GM12891 (cell line): ENCODE measurements at places on chromosomes 16 and 17.

DNA sequence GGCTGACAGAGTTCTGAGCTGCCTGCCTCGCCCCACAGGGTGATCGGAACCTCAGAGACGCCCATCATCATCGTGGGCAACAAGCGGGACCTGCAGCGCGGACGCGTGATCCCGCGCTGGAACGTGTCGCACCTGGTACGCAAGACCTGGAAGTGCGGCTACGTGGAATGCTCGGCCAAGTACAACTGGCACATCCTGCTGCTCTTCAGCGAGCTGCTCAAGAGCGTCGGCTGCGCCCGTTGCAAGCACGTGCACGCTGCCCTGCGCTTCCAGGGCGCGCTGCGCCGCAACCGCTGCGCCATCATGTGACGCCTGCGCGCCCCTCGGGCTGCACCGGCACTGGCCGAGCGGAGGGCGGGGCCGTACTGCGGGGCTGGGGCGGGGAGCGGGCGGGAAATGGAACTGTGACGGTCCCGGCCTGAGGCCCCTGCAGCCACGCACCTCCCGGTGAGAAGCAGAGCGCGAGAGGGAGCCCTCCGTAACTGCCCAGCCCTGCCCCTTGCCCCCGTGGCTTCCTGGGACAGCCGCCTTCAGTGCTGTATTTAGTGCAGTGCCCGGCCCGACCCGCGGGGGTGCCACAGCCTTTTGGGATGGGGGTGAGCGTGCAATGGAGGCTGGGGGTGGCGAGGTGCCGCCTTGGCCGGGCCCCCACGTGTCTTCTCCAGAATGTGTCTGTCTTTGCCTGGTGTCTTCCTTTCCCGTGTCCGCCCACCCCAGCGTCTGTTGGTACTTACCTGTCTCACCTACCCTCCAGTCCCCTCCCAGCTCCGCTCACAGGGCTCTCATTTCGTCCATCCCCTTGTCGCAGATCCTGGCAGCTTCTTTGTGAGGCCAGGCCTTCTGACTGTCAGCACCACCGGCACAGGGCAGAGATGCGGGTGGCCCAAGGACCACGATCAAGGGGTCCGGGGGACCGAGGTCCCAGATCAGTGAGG is 9.8 kb downstream of the RASL10B start:
- no peak for DNase-seq

DNA sequence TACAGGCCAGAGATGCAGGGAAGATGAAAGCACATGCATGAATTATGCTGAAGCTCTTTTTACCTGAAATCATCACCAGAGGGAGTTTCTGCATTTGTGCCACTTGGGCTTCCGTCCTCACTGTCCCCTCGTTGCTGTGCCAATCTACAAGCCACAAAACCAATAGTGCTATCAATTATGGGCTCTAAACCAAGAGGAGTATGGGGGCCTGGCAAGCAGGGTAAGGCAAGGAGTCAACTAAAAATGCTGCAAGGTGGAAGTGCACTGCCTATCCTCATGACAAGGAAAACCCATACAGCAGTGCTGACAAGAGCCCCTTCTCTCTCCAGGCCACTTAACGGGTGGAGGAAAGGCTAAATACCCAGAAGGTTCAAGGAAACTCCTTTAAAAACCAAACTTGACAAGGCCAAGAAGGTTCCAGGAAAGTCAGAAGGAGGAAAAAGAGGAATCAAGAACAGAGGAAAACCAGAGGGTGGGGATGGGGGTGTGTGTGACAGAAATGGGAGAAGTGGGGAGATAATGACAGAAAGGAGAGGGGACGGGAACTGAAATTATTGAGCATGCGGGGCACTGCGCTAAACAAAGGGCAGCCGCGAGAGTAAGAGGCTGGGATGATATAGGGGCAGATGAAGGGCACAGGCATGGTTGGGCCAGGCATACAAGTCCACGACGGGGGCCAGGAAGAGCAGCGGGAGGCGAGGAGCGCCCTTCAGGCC is 674 bp downstream of the C17orf75 start:
- DNase-seq, result no peak

DNA sequence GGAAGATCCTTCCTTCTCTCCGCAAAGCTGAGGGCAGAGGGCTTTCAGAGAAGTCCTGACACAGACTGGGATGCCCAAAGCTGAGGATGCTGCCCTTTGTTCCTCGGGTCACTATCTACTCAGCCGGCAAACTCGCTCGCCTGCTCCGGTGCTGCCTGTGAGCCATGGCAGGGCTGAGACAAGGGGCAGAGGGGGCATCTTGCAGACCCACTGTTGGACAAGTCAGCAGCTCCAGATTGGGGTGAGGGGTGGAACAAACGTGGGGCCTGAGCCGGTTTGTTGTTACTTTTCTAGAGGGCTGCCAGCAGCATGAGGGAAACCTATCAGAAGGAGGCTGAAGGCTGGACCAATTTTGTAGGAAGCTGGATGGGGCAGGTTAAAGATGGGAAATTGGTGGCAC is 47.1 kb upstream of the PIK3R6 start:
- no peak for DNase-seq

- no peak for DNase-seq
Observed at GRCh38 chr17:64092952-64093451, 36.9 kb downstream of the ERN1 start.

- no peak for DNase-seq
Observed at GRCh38 chr16:78386557-78387324, 287.3 kb downstream of the WWOX start.

GRCh38 chr16:19375561-19376158 is 42.0 kb upstream of the TMC5 start:
- DNase-seq, result peak; percentile 42

DNA sequence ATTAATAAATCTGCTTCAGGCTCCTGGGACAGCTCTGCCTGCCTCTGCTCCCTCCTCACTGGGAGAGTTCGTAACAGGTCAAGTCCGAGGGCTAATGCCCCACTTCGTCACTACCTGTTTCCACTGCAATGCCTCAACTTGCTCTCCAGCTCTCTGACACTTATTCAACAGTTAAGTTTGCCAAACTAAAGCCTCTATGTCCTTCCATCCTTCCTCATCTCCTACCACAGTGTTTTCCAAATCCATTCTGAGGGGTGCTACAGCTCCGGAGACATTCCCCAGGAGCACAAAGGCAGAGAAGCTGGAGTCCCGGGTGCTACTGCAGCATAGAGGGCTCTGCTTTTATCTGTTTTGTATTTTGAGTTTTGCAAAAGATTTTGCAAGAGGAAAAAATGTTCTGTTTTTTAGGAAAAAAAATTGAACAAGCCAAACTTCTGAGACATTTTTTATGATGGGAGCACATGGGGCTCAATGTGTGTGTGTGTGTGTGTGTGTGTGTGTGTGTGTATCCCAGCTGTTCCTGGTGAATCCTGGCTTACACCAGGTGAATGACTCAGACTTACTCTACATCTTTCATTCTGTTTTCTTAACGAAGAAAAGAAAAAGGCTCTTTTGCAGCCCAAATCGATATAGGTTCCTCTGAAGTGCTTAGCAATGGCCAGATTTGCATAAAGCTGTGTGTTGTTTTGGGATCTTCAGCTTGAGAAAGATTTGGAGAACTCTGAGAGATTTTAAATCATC is 46.1 kb upstream of the MYOCD start:
- DNase-seq, result no peak

GRCh38 chr17:62628831-62629555 is 1.5 kb downstream of the MRC2 start:
- no peak for DNase-seq

GRCh38 chr17:61155590-61156237 is 243.9 kb upstream of the TBX2 start:
- no peak for DNase-seq

DNA sequence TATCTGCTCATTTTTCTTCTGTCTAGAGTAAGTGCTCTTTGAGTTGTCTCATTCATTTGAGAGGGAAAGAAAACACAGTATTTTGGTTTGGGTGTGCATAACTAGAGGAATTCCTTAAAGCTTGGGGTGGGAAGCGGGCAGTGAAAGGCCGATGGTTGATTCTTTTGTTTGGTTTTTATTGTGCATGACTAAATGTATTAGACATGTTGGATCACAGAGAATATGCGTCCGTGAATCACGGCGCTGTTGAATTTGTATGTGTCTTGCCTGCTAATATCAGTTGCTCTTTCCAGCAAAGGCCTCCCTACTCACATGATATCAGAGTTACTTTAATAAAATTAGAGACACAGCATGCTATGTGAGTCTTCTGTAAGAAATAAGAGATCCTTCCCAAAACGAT is 180.0 kb downstream of the CHD9NB start:
- no peak for DNase-seq

- DNase-seq, result no peak
Observed at GRCh38 chr16:56849690-56850680, 15.0 kb upstream of the SLC12A3 start.

DNA sequence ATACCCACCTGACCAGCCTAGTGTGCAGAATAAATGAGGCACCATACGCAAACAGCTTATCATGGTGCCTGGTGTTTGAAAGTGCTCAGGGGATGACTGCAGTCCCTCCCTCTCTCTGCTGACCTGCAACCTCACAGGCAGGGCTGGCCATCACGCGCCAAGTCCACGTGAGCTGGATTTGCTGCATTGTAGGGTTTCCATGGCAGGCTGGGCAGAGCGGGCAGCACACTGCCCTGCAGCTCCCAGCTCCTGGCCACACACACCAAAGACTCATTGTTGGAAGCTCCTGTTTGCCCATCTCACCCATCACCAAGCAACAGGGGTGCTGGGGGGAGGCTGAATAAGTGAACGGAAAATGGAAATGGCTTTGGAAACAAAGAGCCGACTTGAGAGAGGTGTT is 81.8 kb downstream of the IRX3 start:
- no peak for DNase-seq

- no peak for DNase-seq
Observed at GRCh38 chr16:86379505-86379846, 130.9 kb upstream of the FOXF1 start.

GRCh38 chr16:10067835-10068234 is 114.4 kb downstream of the GRIN2A start:
- no peak for DNase-seq

DNA sequence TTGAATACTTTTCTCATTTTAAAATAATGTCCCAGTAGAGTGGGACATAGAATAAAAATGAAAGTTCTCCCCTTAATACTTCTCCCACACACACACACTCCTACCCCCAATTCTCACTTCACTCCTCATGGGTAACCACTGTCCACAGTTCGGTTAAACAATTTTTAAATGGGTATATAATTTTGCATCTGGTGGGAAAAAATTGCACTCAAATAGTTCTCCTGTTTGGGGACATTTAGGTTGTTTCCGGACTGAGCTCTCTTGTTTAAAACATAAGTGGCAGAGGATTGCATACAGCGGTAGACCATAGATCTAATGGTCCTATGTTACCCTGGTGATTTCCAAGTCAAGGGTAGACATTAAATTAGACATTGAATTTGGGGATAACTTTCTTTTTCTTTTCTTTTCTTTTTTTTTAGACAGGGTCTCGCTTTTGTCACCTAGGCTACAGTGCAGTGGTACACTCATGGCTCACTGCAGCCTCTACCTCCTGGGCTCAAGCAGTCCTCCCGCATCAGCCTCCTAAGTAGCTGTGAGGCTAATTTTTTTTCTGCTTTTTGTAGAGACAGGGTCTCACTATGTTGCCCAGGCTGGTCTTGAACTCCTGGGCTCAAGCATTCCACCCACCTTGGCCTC is 138.3 kb downstream of the SOCS1 start:
- DNase-seq, result no peak

DNA sequence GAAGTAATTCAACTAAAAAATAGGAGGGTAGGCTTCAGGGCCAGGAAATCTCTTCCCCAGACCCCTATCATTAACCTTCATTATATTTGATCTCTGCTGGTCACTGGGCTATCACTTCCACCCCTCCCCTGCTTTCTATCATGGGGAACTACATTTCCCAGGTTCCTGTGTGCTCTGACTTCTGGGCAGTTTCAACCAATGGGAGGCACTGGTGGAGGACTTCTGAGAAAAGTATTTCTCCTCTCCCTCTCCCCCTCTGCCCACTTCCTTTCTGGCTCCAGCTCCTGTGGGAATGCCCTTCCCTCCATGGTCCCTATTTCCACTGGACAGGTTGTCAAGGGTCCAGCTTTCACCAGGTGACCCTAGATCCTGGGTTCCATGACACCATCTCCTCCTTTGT is 364.4 kb downstream of the C16orf95 start:
- DNase-seq, result no peak

DNA sequence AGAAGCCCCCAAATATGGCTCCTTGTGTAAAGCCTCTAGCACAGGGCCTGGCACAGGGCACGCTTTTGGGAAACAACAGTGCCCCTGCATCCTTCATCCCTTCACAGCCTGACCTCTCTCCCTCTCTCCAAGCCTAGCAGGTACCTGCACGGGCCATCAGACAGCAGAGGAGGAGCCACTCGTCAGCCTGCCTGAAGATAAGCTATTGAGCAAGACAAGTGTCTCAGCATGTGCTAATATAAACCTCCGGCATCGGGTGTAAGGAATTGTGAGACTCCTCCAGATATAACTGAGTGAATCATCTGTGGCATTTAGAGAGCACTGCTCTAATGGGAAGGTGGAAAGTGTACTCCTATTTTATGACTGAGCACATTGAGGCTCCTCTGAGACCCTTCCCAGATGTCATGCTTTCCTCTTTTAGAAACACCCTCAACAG is 38.3 kb downstream of the TBX4 start:
- no peak for DNase-seq

- peak; percentile 67 for DNase-seq
Observed at GRCh38 chr17:67824735-67825626, at the start of gene BPTF. Gene BPTF, plus strand, starts transcription at chr17:67825503. Its CDS starts 222 bp downstream, at chr17:67825725.

DNA sequence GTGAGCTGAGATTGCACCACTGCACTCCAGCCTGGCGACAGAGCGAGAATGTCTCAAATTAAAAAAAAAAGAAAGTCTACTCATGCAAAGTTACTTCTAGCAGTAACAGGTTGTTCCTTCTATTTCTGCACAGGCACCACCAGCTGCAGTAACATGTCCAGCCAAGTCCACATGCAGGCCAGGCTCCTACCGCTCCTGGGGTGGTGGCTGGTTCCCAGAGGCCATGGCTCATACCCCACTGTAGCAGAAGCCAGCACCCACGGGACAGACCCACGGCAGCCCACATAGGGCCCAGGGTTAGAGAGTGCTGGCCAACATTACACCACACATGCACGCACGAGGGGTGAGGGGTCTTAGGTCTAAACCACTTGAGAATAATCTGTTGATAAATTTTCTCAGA is 26.7 kb upstream of the TRAP1 start:
- no peak for DNase-seq

DNA sequence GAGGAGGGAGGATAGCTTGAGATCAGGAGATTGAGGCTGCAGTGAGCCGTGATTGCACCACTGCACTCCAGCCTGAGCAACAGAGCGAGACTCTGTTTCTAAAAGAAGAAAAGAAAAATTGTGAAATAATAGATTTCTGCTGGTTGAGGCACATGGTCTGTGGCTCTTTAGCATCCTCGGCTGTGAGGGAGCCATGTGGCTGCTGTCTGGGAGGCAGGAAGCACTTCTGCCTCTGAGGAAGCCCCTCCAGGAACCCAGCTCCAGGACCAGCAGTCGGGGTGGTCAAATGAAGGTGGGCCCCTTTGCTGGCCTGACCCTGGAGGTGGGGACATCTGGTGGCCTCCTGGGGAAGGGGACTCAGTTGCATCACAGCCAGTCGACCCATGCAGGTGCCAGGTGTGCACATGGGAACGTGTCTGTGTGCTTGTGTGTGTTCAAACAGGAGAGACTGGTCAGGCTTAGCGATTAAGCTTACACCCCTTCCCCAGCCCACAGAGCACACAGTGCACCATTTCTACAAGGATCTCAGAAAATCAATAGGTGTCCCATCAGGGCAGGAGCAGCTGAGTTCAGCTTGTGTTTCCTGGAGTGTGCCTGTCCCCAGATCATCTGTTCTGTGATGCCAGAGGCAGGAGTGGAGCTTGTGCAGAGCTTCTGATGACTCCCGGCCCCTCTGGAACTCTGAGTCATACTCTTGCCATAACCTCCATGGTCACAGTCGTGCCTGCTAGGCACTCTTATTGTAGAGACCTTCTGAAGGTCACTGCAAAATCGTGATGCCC is 24.3 kb upstream of the MGAT5B start:
- no peak for DNase-seq
